Lung (tissue), 17 donors: ENCODE measurements at places on chromosomes 13 and 19. TPM values are rescaled to one million over a fixed set of nuclear protein-coding genes. Genes with fewer than 3 reads are reported as not detected.

APLP1 gene
- polyA plus RNA-seq: 0.94 TPM

FLT3LG gene
- 9.5 TPM for polyA plus RNA-seq

DNA sequence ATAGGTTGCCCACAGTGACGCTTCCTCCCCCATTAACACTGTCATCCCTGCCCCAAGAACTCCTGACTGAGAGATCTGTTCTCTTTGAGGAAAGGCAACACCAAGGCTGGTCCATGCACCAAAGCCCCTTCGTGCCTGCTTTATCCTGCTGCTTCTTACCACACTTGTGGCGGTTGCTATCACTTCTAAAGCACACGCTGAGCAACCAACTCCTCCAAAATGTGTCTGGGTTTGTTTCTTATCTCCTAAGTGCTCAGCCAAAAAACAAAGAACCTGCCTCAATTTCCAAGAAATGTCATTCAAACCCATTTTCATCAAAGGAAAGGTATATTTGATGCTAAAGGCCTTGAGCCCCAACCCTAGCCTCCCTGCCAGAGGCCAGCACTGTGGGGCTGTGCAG lies 14.6 kb downstream of the ATP7B start:
- no peak for DNase-seq

GRCh38 chr13:102845289-102845629 lies 573 bp upstream of the ERCC5 start:
- DNase-seq: no peak

KLK15 gene
- polyA plus RNA-seq: not detected

- DNase-seq: no peak
These were observed 540.4 kb downstream of the IRS2 start for GRCh38 chr13:109246001-109246400.

AXL gene
- polyA plus RNA-seq: 8.2 TPM

DNA sequence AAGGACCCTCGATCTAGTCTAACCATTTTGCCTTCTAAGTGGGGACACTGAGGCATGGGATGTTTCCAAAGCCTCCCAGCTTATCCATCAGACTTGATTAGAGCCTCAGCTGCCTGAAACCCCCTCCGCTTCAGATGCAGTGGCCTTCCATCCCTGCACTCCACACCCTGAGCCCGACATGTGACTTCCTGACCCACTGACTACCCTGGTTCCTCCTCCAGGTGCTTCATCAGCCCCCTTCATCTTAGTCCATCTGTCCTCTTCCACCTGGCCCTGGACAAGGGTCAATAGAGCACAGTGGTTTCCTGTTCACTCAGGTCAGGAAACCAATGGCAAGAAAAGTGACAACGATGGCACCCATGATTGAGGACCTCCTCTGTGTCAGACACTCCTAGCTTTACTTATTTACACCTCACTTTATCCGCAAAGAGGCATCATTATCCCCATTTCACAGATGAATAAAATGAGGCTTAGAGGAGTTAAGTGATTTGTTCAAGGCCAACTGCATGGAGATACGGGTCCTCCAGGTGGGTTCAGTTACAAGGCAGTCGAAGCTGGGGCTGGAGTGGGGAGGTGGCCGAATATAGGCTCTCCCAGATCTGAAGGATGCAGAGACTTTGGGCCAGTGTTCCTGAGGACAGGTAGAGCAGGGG lies 81.6 kb upstream of the TM9SF2 start:
- DNase-seq: no peak
